AG04450 (cell line): ENCODE measurements at places on chromosomes 3 and 15.
A peak's percentile ranks its signal among the peaks of the same experiment; 100 is the strongest.

GRCh38 chr3:30258426-30259392, 347.7 kb upstream of the TGFBR2 start:
- no peak for DNase-seq

DNA sequence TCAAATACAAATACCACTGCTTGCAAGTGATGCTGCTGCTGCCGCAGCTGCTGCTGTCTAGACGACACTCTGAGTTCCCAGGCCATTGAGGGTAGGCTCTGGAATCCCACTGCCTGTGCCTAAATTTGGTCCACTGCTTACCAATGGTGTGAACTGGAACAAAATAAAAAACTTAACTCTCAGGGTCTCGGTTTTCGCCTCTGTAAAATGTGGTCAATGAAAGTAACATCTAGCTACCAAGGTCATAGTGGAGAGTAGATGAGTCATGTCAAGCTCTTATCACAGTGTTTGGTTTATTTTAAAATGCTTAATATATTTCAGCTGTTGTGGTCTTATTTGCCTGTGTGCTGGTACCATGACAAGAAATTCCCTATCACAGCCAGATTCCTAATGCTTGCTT, 299.3 kb downstream of the CLSTN2 start:
- DNase-seq: no peak

GRCh38 chr3:13504161-13504831, 24.2 kb downstream of the HDAC11 start:
- DNase-seq: no peak

GRCh38 chr3:47855461-47856383, 52.8 kb downstream of the DHX30 start:
- DNase-seq: no peak

- DNase-seq: no peak
These were observed 14.4 kb upstream of the UNC13C start for GRCh38 chr15:53963801-53964200.

DNA sequence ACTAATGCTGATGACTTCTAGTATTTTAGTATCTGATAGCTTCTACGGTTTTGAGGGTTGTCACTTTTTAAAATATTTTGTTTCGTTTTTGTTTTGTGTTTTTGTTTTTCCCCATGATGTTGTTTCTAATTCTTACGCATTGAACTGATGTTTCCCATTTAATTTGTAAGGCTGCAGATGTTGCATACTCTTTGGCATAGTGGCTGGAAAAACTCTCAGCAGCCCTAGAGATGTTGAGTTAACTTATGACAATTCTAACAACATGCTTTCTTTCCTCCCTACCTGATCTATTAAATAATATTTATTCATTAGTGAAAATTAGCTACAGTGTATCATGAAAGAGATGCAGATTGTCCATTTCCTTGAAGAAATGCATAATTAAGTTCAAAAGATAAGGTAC, 559.3 kb upstream of the GRM7 start:
- no peak for DNase-seq

DNA sequence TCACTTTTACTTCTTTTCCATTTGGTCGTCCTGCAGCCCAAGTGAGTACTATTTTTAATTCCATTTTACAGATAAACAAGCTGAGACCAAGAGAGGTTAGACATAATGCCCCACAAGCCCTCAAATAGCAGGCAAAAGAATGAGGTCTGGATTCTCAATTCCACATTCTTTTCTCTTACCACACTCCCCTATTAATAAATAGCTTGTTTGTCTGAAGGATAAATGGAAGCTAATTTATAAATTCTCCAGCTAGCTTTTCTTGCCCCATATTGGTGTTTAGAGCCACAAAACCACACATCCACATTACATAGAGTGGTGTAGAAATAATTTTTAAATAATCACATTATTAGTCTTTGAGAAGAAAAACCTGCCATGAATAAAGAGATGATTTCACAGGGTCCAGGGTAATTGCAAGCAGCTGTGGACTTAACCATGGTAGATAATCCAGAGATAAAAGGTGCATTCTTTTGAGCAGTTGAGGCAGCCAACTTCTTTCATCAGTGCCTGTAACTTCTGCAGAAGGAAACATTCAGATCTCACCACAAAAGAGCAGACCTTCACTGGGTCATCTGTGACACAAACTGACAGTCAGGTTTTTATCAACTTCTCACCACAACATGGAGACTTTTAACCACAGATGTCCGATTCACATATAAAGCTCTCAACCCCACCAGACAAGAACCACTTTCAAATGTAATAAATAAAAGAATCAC, 313.4 kb upstream of the STT3B start:
- DNase-seq: no peak

DNA sequence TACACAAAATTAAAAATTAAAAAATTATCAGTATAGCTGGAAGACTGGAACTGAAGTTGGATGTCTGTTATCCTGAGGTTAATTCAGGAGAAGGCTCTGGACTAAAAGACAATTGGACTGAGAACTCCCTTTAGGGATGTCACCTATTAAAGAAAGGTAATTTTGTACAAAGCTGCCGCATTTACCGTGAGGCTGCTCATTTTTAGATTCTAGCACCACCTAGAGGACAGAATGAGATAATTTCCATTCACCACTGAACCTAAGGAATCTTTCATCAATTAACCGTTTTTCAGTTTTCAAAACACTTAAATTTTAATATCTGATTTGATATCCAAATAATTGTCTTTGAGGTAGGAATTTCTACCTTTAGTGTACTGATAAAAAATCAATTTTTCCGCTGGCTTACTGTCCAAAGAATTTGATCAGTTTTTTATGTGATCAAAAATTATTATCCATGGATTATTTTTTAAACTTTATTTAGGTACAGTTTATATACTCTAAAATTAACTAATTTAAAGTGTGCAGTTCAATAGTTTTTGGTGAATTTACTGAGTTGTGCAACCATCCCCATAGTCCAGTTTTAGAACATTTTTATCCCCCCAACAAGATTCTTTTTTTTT, 106.7 kb upstream of the TNIK start:
- DNase-seq: peak; percentile 10

DNA sequence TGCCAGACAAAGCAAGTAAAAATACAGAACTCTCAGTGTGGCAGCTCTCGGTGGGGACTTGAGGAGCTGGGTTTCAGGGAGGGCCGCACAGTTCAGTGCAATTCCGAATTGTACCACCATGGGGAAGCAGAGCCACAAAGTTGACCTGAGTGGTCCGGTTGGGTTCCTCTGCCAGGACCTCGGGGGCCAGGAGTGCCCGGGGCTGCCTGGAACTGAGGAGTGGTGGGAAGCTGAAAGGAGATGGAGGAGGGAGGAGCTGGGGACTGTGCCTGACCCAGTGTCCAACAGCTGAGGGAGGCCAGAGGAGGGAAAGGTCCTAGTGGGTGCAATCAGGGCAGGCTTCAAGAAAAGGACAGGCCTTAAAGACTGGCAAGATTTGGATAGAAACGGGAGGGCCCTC, 32.2 kb upstream of the TRH start:
- peak; percentile 23 for DNase-seq

GRCh38 chr3:133758964-133759739, 13.0 kb downstream of the TF start:
- no peak for DNase-seq

- DNase-seq: peak; percentile 59
These were observed 230.4 kb downstream of the ADAMTS17 start for GRCh38 chr15:100111125-100112060.

DNA sequence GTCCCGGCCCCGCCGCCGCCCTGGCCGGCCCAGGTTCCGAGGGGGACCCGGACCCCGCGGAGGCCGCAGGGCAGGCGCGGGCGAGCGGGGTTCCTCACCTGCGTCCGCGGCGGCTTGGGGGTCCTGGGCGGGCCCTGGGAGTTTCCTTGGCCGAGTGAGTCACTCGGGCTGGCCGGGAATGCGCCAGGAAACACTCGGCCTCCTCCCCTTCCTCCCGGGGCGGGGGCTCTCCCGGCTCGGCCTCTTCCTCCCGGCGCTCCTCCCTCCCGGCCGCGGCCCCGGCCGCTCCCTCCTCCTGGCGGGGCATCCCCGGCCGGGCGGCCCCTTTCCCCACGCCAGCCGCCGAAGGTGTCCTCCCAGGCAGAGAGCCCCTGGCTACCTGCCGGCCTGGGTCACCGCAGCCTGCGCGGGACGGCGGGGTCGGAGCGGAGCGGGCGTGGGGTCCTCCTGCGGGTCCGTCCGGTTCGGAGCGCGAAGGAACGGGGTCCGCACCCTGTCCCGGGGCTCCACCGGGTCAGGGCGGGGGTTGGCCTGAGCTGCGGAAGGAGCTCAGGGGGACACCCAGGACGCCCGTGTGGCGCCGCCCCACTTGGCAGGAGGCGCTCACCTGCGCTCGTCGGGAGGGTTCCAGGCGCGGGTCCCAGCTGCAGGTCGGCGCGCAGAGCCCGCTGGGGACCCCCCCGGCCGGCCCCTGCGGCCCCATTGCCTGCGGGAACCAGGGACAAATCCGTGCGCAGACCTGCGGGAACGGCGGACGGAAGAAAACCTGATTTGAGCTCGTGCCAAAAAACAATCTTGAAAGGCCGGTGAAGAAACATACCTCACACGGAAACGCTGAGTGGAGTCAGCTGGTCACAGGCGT, at the start of gene CYFIP1:
Gene CYFIP1, minus strand, starts transcription at position 180 of the 862 bp plus-strand sequence. CDS start 33,083 bp downstream, outside the sequence.
- DNase-seq: peak; percentile 37

DNA sequence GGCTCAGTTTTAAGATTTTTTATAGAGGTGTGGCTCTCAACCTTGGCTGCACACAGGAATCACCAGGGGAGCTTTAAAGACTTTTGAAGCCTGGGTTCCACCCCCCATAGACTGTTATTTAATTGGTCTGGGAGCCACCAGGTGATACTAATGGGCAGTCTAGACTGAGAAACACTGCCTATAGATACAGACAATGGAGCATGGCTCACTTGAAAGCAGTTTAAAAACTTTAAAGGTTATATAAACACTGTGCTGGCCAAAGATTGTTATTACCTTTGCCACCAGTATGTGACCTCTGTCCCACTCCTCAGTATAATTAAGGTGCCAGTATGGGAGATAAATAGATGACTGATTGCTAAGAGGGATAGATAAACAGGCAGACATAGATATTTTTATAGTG, 3.8 kb downstream of the GOLIM4 start:
- DNase-seq: no peak

DNA sequence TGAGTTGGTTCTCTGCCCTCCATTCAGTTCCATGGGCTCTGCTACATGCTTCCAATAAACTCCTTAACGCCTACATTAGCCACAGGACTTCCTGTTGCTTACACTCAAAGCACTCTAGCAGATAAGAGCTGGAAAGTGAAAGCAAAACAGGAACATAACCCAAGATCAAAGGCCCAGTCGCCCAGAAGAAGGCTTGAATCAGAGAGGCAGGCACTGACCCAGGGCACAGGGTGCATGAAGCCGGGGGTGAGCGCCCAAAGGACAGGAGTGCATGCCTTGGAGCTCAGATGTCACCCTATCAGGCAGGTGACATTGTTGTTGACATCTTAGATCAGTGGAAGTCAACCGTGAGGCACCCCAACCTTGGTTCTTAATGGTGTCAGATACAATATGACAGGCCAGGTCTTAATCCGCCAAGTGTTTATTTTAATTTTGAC, 235.1 kb downstream of the UACA start:
- DNase-seq: no peak

- DNase-seq: no peak
These were observed 357.2 kb downstream of the CLSTN2 start for GRCh38 chr3:140292170-140292569.

DNA sequence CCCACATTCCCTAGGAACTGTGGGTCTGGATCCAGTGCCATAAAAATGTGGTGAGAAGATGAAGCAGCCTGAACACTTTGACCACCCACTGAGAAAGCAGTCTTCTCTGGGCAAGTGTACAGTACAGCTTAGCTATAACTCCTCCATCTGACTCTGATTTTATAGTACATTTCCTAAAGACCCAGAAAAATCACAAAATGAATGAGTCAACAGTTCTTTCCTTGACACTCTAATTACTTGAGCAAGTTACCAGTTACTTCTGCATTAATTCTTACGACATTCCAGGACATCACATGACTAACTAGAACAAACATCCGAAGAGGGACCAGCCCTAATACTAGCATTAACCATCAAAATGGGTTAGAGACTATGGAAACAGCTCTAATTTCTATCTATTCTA, 148.1 kb upstream of the PEX5L start:
- DNase-seq: no peak
